Adipose tissue (tissue), 3 donors: ENCODE measurements at places on chromosomes 7 and 10. TPM values are rescaled to one million over a fixed set of nuclear protein-coding genes. Genes with fewer than 3 reads are reported as not detected.

The LRRC18 gene
- not detected for polyA plus RNA-seq

The FAM131B gene
- polyA plus RNA-seq = 1.2 TPM

The RBP4 gene
- 307 TPM for polyA plus RNA-seq

The ADGRA1 gene
- polyA plus RNA-seq = 0.17 TPM

The MSANTD7 gene
- polyA plus RNA-seq = 2.5 TPM

The CHN2 gene
- polyA plus RNA-seq = 8.9 TPM

The NEUROD6 gene
- not detected for polyA plus RNA-seq

The AOAH gene
- polyA plus RNA-seq = 12.6 TPM

The LRRD1 gene
- not detected for polyA plus RNA-seq

The CHAT gene
- polyA plus RNA-seq = not detected

The CYP2C18 gene
- polyA plus RNA-seq = 1.9 TPM

The LRRTM3 gene
- polyA plus RNA-seq = not detected

The PDAP1 gene
- 169 TPM for polyA plus RNA-seq

The LEP gene
- polyA plus RNA-seq = 10.3 TPM

The PTPRZ1 gene
- polyA plus RNA-seq = 1.1 TPM

The NUDT5 gene
- polyA plus RNA-seq = 17.8 TPM
